BJ (cell line): ENCODE measurements at places on chromosomes 3 and 15. TPM values are rescaled to one million over a fixed set of nuclear protein-coding genes. Genes with fewer than 3 reads are reported as not detected.

DNA sequence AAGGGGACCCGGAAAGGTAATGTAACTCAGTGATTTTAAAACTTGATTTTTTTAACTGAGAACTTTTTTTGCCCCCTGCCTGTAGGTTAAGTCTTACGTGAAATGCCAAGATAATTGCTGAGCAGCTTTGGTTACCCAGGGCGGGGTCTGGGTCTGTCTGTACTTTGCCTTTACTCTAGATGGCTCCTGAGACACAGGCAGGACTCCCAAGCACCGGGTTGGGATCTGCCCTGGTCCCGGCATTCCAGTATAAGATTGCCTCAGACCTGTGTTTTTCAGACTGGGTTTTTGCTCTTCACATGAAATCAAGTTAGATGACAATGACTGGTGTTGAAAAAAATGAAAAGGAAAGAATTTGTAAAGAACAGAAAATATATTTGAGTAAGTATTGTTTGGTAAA lies 40.3 kb downstream of the WDR76 start:
- DNase-seq: no peak

DNA sequence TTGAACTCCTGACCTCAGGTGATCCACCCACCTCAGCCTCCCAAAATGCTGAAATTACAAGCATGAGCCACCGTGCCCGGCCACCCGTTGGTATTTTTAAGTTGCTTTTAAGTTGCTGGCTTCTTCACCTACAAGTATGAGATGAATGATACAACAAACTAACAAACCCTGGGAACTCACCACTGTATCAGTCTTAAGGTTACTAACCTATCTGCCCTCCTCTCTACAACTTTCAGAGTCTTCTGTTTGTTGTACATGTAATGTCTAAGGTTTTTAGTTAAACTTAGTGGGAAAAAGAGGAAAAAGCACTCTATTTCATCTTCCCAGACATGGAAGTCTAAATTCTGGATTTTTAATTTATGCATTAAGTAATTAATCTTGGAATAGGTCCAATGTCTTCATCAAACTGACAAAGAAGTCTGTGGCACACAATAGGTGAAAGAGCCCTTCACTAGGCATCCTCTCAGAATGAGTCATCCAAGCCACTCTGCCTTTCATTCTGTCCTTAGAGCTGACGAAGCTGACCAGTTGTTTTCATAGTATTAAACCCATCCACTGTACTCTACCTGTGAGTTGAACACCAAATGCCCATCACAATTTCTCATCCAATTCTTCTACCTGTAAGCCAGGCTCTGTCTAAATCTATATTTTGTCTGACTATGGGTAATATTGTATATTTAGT lies 936.1 kb downstream of the TUSC7 start:
- no peak for DNase-seq

GRCh38 chr3:42569593-42570142 lies 12.1 kb downstream of the SEC22C start:
- DNase-seq: no peak

DNA sequence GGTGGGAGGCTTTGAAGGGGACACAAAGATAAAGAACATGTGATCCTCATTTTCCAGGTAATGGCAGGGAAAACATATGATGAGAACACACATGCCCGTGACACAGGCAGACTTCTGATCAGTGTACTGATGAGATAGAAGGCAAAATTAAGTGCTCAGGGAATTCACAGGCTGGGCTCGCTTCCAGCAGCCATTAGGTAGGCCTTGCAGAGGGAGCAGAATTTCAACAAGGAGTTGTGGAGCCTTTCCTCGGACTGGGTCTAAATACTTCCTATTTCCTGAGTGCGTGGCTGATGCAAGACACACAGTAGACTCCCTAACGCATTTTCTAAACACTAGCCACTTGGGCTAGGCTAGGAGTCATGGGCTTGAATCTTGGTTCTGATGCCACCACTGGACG lies 74.0 kb upstream of the ETV5 start:
- DNase-seq: no peak

Gene ZBTB11
- 4.5 and 9.2 TPM in 2 replicates for polyA plus RNA-seq
